Left renal cortex interstitium (tissue), 4 donors: ENCODE measurements at places on chromosomes 3 and 15. TPM values are rescaled to one million over a fixed set of nuclear protein-coding genes. Genes with fewer than 3 reads are reported as not detected.

DNA sequence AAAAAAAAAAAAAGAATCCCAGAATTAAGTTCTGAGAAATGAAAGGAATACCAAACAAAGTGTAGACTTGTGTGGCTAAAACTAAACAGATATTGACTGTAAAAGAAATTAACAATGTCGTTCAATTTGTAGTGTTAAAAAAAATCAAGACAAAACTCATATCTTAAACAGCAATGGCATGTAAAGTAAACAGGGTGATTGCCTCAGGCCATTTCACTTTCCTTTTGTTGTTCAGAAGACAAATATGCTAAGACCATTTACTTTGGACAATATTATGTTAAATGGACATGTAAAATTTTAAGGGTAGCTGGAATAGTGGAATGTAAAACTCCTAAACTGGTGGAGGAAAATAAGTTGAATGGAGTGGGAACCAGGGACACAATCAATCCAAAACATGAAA, 139.1 kb downstream of the RTP4 start:
- no peak for DNase-seq

DNA sequence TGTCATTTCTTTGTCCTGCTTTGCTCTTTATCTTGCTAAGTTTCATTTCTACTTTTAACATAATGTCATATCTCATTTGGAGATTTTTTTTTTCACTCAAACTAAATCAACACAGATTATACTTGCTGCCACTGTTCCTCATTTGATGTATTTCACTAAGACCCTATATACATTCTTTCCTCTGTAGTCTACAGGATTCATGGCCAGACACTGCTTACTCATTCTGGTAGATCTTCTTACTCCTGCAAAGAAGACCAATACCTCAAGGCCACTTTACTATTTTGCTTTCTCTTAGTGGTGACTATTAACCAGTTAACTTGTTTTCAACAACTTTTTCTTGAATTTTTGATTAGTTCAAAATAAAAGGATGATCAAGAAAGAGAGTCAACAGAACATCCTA, 26.6 kb downstream of the SLC24A5 start:
- DNase-seq = no peak

- DNase-seq = no peak
Measured at GRCh38 chr15:51255533-51255932, 82.9 kb downstream of the CYP19A1 start.

FRG2C gene
- polyA plus RNA-seq = 0.07 TPM

GRCh38 chr3:183790700-183791099, 34.7 kb downstream of the MAP6D1 start:
- no peak for DNase-seq

SLC15A2 gene
- polyA plus RNA-seq = 16.6 TPM

TM4SF4 gene
- 5.2 TPM for polyA plus RNA-seq

DNA sequence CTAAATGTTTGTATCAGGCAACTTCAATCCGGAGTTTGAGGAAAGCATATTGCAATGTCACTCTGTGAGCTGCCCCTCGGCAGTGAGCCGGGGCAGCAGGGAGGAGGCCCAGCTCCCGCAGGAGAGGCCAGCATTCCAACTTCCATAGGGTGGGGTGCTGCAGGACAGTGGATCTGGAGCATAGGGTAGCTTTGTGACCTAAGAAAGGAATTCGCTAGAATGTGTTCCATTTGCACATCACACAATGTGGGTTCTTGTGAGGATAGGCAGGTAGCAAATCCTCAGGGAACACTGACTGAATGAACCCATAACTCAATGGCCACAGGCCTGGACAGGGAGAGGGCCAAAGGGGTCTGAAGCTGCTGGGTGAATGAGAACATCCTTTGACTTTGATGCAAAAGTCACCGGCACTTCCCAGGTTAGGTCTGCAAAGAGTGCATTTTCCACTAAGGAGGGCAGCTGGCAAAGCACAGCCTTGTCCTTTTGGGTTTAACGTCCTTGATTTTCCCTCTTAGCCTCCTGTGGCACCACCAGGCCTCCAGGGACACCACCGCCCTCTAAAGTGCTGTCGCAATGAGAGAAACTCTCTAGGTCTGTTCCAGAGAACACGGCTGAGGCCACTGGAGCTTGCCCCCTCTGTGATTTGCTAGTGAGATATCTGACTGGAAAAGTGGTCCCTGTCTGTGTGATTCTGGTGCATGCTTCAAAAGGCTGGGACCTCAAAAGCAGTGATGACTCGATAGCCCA, 36.2 kb downstream of the GABRB3 start:
- no peak for DNase-seq

DNA sequence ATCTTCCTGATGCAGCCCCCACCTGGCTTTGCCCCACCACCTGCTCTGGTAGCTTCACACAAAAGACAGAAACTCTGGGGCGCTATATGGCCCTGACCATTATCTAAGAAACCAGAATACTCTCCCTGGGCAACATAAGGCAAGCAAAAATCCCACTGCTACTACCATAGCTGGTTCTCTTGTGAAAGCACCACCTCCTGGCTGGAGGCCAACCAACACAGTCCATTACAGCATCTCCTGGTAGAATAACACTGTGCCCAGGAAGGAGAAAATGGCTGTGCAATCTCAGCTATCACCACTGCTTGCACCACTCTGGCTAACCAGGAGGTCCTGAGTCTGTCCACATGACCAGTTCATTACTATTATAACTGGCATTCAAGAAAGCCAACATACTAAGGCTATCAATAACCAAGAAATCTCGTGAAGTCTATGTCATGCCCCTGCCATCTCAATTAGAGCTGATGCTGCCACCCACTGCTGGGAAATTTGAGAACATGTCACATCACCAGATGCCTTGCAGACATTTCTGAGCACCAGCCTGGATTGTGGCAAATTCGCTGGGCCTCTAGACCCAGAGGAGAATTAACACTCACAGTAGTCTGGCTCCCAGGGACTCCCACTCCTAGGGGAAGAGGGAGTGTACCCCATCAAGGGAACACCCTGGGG, 1114.8 kb downstream of the ROBO2 start:
- DNase-seq = no peak

DNA sequence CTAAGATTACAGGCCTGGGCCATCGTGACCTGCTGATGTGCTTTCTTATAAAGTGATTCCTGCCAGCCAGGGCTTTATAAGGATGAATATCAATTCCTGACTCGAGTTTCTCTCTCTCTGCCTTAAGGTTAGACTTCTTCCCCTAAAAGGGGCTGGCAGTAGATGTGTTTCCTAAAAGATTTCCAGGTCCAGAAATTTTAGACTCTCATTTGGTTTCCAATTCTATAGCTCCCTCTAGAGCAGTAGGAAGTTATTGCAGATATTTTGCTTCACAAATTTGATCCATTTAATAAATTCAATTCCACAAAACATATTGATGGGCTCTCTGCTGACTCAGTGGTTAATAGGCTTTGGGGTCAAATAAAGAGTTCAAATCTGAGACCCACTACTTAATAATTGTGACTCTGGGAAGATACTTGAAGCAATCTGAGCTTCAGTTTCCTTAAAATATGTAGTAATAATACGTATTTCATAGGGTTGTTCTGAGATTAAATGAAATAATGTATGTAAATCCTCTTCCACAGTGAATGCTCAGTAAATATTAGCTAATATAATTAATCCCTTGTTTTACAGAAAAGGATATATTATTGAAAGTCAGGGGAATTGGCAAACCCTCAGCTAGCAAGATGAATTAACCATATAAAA, 2.1 kb downstream of the TRIM69 start:
- DNase-seq = peak; percentile 54

DNA sequence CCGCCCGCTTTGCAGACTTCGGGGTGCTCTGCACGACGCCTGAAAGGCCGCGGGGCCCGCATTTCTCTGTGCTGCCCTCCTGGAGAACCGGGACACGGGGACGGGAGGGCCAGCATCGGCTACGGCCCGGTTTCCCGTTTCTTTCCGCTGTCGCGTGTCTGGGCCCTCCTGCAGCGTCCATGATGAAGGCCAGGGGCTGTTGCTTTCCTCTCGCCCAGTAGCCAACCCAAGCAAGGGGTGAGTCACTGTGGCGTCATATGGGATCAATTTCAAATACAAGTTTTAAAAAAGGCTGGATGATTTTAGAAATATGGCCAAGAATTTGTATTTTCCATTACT, 435 bp downstream of the SLC35G2 start:
- no peak for DNase-seq
